NCI-H187 treated with DMSO at 0.1 percent for 48 hours (cell line): ENCODE measurements at places on chromosomes 2 and 18.

DNA sequence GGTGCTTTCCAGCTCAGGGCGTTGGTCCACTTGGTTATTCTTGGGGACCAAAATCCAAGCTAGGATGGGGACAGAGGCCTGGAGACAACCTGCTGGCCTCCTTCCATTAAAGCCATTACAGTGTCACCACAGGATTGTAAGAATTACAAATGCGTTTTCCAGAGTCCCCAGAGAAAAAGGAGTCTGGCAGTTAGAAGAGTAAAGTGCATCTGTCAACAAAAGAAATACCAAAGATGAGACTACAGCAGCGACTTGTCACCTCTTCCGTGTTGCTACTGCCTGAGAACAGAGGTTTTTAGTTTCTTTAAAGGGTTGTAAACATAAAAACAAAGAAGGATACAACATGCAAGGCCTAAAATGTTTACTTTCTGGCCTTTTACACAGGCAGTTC, 235.7 kb downstream of the AGAP1 start:
- DNase-seq: no peak

DNA sequence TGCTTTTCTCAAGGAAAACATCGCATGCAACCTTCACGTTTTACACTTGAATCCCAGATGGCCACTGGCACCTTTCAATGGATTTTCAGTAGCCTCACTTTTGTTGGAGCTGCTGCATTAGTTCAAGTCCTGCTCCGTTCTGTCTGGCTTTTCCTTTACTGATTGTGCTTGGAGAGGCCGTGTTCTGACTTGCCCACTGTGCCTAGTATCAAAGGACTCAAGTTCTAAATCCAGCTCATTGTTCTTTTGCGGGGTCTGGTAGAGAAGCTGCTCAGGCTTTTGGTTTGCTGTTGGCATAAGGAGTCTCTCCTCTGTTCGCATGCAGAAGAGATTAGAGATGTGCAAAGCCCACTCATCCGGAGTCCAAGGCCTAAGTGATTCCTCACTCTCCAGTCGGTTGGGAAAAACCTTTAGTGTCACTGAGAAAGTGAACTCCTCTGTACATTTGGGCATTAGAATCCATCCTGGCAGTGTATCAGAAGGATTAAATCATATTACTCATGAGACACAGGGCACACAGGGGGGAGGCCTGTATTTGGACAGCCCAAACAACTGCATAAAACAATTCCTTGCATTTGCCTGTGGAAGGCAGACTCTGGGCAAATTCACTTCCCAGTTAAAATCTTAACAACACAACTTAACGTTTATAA, 69.7 kb downstream of the NCK2 start:
- DNase-seq: no peak

GRCh38 chr2:54634564-54635511, 88.6 kb upstream of the EML6 start:
- peak; percentile 85 for DNase-seq

GRCh38 chr2:29105375-29105774, 9.8 kb upstream of the CLIP4 start:
- no peak for DNase-seq

GRCh38 chr2:79771493-79771892, 258.6 kb downstream of the CTNNA2 start:
- no peak for DNase-seq

DNA sequence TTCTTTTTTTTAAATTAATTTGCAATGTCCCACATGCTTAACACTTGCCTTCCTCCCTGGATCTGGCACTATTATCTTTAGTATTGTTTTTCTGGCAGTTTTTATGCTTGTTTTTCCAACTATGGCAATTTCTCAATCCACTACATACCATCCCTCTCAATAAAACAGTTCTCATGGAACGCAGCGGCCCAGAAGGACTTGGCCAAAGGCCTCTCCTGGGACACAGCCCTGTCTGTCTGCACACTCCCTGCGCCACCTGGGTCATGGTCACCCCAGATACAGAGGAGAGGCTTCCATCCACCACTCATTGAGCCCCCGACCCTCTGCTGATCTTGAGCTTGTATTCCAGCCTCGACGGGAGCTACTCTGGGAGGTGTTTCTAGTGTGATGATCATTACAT, 91.2 kb downstream of the TWIST2 start:
- no peak for DNase-seq

DNA sequence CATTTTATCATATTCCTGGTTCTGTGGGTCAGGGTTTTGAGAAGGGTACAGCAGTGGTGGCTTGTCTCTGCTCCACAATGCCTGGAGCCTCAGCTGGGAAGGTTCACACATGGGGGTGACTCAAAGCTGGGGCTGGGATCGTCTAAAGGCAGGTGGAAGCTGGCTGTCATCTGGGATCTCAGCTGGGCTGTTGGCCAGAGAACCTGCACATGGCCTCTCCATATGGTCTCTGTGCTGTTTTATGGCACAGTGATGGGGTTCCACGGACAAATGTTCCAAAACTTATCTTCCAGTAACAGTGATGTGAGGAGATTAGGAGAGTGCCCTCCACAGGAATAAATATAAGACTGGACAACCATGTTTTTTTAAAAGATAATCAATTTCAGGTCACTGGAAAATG, 191.4 kb downstream of the SS18 start:
- no peak for DNase-seq

GRCh38 chr2:127196998-127197397, 23.1 kb downstream of the CYP27C1 start:
- no peak for DNase-seq

DNA sequence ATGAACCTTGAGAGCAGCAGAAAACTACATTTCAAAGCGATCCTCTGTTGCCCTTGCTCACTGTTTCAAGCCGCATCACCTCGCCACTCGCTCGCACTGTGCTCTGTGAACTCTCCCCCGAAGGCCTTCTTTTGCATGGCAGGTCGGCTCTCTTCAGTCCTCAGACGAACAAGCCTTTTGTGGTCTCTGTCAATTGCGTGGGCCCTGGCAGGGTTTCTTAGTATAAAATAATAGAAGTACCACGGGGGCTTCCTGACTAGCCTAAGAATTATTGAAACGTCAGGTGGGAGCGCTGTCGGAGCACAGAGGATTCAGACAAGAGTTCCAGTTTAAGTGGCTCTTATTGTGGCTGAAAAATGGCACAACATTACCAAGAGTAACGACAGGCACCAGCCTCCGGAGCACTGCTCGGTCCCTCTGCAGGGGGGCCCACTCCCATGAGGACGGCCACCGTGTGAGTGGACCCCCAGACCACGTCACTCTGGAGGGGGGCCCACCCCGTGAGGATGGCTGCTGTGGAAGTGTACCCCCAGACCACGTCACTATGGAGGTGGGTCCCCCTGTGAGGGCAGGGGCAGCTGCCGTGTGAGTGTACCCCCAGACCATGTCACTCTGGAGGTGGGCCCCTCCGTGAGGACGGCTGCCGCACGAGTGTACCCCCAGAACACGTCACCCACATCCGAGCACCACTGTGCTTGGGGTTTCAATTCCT, 237.7 kb downstream of the HDAC4 start:
- DNase-seq: no peak

- no peak for DNase-seq
Measured at GRCh38 chr2:229445019-229445418, 173.9 kb upstream of the PID1 start.

GRCh38 chr2:129895526-129896082, 83.9 kb upstream of the RAB6C start:
- no peak for DNase-seq

DNA sequence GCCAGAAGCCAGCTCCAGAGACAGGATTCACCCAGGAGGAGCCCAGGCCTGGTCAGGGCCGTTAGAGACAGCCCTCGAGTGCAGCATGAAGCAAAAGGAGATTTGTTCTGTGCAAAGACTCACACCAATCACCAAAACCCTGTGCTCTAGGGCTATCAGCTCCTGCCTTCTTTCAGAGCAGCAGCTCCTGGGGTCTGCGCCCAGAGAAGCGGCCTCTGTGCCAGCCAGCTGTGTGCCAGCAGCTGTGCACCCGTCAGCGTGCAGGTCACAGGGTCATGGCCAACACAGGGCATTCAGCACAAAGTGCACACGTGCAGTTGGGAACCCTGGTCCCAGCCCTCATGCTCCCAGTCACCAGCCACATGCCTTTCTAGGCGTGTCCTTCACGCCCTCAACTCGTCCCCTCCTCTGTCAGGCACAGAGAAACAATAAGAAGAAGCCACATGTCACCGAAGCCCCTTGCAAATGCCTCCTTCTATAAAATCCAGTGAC, 49.3 kb downstream of the ZNF516 start:
- no peak for DNase-seq

GRCh38 chr2:29528891-29529520, 392.4 kb downstream of the ALK start:
- no peak for DNase-seq

- no peak for DNase-seq
Measured at GRCh38 chr2:203918264-203918663, 18.3 kb upstream of the ICOS start.

DNA sequence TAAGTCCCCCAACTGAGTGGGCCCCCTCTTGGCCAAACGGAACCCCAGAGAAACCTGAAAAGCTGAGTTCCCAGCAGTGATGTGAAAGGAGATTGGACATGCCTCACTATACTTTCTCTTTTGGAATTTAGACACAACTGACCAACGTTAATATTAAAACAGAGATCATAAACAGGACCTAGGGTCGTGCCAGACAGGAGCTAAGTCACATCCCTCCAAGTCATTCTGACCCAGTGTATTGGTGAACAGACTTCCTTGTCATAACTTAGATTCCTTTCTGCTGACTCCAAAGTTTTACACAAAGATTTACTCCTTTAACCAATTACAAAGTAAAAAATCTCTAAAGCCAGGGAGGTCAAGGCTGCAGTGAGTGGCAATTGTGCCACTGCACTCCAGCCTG, 46.9 kb downstream of the UXS1 start:
- DNase-seq: no peak

- no peak for DNase-seq
Measured at GRCh38 chr2:191501561-191502168, 176.3 kb upstream of the NABP1 start.

GRCh38 chr2:111689174-111689573, 194.8 kb downstream of the ANAPC1 start:
- DNase-seq: no peak

GRCh38 chr2:133026536-133027177, 356.7 kb upstream of the LYPD1 start:
- no peak for DNase-seq

- no peak for DNase-seq
Measured at GRCh38 chr2:167489325-167489724, 601.0 kb downstream of the XIRP2 start.

DNA sequence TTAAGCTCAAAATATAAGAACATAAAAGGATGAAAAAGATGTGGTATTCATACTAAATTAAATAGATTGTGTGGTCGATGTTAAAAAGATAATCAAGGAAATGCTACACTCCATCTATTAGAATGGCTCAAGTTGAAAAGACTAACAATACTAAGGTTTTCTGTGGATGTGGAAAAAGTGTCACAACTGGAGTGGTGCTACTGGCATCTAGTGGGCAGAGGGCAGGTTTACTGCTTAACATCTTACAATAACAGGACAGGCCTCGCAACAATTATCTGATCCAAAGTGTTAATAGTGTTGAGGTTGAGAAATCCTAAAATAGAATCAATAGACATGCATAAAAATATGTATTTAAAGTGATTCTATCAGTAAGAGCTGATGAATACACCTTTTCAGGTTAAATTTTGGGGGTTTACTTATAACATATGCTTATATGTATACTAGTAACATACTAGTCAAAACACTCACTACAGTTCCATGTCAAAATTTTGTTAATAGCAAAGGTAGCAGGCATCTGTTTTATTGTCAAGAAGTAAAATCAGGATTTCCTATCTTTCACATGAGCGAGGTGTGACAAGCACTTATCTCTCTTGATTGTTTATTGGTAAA, 91.5 kb upstream of the TMEFF2 start:
- DNase-seq: no peak

DNA sequence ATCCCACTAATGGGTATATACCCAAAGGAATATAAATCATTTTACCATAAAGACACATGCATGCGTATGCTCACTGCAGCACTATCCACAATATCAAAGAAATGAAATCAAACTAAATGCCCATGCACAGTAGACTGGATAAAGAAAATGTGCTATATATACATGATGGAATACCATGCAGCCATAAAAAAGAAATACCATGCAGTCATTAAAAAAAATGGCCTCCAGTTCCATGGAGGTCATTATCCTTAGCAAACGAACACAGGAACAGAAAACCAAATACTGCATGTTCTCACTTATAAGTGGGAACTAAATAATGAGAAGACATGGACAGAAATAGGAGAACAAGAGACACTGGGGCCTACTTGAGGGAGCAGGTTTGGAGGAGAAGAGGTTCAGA, 53.6 kb upstream of the SERTAD2 start:
- no peak for DNase-seq

DNA sequence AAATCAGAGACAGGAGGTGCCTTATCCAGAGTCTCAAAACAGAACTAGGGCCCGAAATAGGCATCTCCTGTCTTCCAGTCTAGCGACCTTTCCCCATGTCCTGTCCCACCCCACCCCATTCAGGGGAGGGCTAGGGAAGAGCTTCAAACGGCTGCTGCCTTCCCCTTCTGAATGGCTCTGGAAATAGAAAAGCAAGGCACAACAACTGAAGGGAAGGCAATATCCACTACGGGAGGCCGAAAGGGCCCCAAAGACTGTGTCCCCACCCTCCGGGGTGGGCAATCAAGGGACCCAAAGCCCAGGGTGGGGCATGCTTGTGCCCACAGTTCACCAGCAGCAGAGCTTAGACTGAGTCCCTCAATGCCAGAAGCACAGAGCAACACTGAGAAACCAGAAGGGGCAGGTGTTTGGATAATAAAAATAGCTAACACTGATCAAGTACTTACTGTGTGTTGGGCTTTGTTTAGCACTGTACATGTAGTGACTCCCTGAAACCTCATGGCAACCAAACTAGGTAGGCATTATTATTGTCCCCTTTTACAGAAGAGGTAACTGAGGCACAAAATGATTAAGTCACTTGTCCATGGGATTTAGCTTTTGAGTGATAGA, 38.5 kb downstream of the CYRIA start:
- no peak for DNase-seq

GRCh38 chr2:15159751-15160177, 401.4 kb downstream of the NBAS start:
- DNase-seq: peak; percentile 16

GRCh38 chr18:34707670-34708069, 2.4 kb upstream of the DTNA start:
- DNase-seq: no peak

DNA sequence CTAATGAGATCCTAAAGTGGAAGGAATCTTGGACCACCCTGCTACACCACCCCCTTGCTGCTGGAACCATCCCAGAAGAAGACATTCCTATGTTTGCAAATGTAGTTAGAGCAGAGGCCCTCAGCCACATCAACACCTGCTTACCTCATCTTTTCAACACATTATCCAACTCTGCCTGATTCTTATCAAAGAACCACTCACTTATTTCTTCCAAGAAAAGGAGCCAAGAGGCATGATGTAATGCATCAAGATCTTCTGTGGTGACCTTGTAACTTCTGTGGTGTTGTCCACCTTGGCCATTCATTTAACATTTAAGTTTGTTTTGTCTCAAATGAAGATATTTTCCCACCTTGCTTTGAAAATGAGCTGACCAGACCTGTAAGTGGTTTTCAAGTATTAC, 338.1 kb downstream of the CTNNA2 start:
- no peak for DNase-seq

GRCh38 chr2:2577407-2577831, 246.3 kb upstream of the MYT1L start:
- DNase-seq: no peak
